ENCODE measurements at places on chromosomes 3 and 15.

DNA sequence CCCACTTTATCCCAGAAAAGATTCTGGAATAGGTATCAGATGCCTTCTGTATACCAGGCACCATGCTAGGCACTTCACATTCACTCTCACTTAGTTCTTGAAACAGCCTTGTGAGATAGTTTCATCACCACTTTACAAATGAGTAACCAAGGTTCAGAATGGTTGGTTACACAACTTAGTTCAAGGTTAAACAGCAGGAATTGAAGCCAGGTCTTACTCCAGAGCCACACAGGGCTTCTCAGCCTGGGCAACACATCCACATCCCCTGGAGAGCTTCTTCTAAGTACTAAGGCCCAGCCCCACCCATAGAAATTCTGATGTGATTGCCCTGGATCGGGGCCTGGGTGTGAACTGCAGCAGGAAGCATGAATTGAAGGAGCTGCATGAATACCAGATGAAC is 18.6 kb downstream of the WHAMM start:
- no peak for DNase-seq

DNA sequence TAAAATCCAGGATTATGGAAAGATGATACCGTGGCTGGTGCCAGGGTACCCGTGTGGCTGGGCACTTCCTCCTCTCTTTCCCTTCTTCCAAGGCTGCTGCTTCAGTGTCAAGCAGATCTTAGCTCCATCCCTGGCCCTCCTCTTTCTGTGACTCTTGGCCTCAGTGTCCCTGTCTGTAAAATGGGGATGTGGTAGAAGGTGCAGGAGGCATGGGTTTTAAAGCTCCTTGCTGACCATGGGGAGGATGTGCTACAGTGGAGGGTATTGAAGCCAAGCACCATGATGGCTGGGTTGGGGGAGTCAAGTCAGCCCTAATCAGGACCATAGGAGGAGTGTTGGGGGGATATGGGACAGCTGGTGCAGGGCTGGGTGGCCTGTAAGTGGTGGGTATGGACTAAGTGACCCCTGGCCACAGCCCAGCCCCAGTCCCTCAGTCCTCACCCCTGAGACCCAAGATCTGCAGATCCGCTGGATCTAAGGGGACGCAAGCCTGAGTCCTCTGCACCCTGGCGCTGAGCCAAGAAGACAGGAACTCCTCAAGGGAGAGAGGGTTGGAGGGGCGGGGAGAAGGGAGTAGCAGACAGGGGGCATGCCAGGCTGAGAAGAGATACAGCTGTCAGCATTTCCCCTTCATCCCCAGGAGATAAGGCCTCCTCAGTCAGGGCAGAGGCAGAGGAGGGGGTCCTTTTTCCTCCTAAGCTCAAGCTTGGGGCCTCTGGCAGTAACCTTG is 12.0 kb downstream of the PTH1R start:
- DNase-seq = no peak

DNA sequence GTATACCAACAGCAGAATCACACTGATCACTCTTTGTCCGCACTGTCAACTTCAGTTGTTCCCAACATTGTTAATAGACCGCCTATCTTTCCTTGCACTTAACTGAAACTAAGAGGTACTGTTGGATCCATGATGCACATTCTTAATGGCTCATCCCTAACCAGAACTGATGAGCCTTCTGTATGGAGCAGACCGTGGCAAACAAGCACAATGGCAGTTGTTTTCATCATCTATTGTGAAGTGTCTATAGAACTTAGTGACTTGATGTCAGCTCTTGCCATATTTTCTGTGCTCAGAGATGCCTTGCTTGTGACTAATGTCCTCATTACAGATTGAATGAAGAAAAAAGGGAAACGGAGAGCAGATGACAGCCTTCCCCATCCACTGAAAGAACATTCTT is 347.4 kb downstream of the NLGN1 start:
- no peak for DNase-seq

- DNase-seq = no peak
Observed at GRCh38 chr3:24741506-24741905, 246.9 kb upstream of the THRB start.

DNA sequence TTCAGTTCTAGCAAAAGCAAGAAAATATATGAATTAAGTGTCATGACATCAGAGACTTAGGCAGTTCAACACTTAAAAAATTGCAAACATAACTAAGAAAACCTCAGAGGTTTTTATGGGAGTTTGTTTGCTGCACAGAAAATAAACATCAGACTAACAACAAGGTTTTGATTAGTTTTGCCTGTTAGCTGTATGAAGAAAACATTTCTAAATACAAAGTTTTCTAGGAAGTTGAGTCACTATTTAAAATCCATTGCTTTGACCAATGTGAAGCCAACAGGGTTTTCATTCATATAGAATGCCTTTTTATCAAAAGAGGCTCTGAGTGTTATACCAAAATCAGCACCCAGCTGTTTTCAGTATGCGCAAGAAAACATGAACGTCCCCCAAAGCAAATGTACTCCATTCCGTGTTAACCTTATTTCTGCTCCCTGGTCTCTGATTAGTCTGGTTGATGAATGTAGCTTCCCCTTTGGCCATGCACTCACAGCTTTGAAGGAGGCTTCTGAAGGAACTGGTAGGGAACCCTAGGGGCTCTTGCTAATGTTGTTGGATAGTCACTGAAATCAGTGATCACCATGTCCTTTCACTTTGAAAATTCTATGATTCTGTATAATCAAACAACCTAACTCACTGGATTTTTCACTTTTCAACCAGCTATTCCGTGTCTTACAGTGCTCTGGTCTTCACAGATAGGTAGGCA is 89.6 kb upstream of the TSEN2 start:
- no peak for DNase-seq

DNA sequence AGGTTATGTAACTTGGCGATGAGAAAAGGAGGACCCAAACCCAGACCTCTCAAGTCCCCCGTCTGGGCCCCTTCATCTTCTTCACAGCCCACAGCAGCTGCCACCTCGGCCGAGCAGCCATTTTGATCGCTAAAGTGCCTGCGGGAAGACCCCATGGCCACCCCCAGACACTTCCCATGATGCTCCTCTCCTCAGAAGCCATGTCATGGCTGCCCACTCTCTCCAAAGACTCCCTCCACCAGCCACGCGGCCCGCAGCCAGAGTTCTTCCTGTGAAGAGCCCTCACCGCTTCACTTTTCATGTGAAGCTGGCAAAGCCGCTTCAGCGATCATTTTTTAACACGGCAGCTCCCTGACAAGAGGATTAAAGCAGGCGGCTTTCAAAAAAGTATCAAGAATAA is 335.2 kb downstream of the RORA start:
- DNase-seq = no peak

DNA sequence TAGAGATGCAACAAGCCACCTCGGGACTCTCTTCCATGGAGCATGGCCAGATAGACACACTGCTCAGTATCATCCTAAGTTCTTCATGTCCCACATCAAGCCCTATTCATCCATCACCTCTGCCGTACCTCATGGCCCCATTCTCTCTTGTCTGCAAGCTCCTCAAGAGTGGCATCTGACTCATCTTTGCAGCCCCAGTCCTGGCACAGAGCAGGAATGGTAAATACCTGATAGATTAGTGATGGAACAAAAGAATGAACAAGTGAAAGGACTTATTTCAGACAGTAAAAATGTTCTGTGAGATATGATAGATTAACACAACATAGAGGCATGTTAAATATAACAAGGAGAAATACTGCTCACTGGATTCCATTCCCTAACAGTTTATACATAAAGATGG is 176.4 kb downstream of the ISL2 start:
- no peak for DNase-seq

DNA sequence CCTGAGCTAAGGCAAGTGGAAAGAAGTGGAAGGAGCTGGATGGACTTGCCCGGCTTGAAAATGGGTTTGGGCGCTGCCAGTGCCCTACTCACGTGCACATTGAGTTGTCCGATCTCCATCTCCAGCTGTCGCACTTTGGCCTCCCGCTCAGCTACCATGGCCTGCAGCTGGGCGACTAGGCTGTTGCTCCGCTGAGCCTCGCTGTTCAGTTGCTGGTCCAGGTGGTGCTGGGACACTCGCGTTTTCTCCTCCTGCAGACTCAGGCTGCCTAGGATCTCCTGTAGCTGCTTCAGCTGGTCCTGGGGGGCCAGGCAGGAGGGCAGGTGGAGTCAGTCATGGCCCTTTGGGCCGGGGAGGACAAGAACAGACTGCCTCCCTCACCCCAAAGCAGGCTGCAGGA is 33.0 kb upstream of the HHATL start:
- DNase-seq = no peak

DNA sequence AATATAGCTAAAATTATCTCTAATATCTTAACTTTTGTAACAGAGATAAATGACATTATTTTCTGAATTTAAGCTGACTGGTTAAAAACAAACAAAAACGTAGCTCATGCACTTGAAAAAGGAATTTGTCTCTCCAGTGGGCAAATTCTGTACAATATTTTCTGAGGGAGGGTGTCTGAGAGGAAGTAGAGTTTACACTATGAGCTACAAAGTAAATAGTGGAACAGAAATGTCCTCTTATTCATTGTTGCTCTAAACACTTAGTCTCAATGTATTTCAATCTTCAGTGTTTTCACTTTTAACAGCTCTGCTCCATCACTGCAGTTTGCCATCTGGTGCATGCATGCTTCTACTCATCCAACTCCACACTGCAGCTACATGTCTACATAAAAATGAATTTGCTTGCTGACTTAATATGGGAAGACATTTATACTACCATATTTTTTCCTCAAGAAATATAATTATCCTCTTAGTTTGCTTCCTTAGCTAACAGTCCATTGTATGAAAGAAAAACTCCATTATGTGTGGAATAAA is 817.4 kb upstream of the LMCD1 start:
- DNase-seq = no peak

- DNase-seq = no peak
Observed at GRCh38 chr3:118740722-118741290, 293.8 kb downstream of the IGSF11 start.

GRCh38 chr15:63969652-63970421 is 76.4 kb downstream of the DAPK2 start:
- no peak for DNase-seq

DNA sequence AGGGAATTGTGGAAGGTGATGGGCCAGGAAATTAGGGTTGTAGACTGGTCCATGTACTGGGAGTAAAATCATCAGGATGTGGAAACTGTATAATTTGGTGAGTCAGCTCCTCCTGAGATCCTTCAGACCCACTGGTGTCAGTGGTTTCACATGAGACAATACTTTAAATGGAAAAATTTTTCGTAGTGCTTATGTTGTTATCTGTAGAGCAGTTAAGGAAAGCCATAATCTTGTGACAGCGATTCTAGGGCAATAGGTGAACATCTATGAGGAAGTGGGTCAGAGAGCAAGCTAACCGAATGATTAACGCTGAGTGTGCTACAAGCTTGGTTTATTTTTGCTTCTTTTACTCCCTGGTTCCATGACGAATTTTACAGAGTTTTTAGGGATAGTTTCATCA is 200.6 kb downstream of the CADM2 start:
- DNase-seq = no peak

GRCh38 chr3:61073566-61074165 is 177.6 kb downstream of the FHIT start:
- no peak for DNase-seq

DNA sequence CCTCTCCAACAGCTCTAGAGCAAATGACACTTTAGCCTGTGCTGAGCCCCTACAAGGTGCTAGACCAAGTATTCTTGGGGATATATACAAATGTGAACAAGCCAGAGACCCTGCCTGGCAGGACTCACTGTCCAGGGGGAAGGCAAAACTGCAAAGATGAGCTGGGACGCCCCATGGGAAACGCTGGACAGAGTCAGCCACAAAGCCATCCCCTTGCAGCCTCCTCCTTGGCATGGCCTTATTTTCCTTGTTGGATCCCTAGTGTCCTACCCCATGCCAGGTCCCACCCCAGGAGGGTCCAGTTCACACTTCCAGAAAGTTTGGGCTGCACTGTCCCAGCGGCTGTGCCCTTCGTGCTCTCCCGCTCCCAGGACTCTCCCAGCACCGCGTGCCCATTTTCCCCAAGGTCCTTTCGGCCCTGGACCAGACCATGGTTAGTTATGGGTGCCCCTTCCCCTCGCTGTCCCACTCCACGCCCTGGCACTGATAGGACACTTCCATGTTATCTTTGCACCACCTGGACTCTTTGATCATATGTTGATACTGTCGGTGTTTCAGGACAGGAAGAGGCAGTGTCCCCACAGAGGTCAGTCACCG is 5.8 kb upstream of the NRROS start:
- DNase-seq = no peak

DNA sequence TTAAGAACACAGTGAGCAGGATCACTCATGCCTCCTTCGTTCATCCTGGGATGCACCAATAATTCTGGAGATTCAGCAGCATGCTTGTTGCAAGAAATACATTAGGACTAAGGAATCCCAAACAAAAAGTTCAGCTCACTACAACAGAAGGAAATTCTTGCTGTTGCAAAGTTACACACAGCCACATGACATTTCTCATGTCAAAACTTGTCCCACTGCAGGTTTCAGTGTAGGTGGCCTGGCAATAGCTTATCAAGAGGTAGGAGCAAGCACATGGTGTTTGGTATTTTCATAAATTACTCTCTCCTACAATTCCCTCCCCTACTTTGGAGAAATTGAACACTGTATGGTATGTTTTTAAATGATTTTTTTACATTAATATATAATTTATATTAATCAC is 399.6 kb upstream of the EPHA3 start:
- no peak for DNase-seq

- DNase-seq = no peak
Observed at GRCh38 chr3:71389911-71390573, 193.5 kb downstream of the FOXP1 start.

DNA sequence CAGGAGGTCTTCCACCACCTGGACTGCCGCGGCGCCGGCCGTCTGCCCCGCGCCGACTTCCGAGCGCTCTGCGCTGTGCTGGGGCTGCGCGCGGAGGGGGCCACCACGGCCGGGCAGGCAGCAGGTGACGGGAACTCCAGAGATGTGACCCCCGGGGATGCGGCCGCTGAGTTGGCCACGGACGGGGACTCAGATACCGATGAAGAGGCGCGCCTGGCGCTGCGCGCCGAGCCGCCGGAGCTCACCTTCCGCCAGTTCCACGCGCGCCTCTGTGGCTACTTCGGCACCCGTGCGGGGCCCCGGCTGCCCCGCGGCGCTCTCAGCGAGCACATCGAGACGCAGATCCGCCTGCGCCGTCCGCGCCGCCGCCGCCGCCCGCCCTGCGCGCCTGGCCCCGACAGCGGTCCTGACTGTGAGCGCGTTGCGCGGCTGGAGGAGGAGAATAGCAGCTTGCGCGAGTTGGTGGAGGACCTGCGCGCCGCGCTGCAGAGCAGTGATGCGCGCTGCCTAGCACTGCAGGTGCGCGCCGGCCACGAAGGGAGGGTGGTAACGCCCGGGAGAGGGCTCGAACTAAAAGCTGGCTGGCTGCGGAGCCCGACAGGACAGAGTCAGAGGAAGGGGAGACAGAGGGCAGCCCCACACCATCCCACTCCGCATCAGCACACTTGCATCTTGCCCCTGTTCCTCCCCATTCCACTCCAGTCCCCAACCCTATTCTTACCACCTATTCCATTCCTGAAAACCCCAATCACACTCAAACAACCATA is 885 bp downstream of the EFCC1 start:
- no peak for DNase-seq

DNA sequence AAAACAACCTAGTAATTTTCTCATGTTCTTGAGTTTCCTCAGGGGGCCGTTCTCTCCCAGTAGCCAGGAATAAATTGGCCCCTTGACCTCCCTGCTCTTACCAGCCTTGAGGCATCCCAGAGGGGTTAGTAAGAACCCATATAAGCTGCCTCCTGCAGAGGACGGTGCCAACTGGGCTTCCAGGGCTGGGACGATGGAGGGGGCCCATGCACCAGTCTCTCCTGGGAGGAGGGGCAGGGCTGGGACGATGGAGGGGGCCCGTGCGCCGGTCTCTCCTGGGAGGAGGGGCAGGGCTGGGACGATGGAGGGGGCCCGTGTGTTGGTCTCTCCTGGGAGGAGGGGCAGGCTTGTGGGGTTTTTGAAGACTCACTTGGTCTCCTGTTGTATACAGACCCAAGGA is 22.0 kb downstream of the LINGO1 start:
- no peak for DNase-seq

Measured in activated T-cell treated with anti-CD3 and anti-CD28 coated beads for 1 hour (primary cell).